ENCODE measurements at places on chromosomes 6 and 20. TPM values are rescaled to one million over a fixed set of nuclear protein-coding genes. Genes with fewer than 3 reads are reported as not detected.

Gene SYTL3
- total RNA-seq: 9.7 TPM

Gene RANBP9
- 31.1 TPM for total RNA-seq

Gene FLRT3
- 0.65 TPM for total RNA-seq

Gene VGLL2
- total RNA-seq: 22.8 TPM

Gene SNAI1
- 3.6 TPM for total RNA-seq

Gene THBS2
- 14.4 TPM for total RNA-seq

Gene OPRM1
- total RNA-seq: not detected

Gene CCHCR1
- 16.7 TPM for total RNA-seq

Gene PRPF6
- 43.1 TPM for total RNA-seq

Gene ABRACL
- total RNA-seq: 8.0 TPM

Gene EDN3
- not detected for total RNA-seq

Gene SNAP91
- total RNA-seq: not detected

Gene DZANK1
- total RNA-seq: 1.0 TPM

Gene CLDN20
- not detected for total RNA-seq

Gene KCNK5
- total RNA-seq: 1.2 TPM

Gene OR2J3
- not detected for total RNA-seq

Gene SCUBE3
- 0.86 TPM for total RNA-seq

Gene SIRPB1
- 7.2 TPM for total RNA-seq

Gene WFDC5
- total RNA-seq: not detected

Gene CFAP61
- not detected for total RNA-seq

Gene XKR7
- not detected for total RNA-seq

Gene ESR1
- total RNA-seq: 2.1 TPM

Gene NKX2-2
- total RNA-seq: not detected

Gene SLC22A3
- total RNA-seq: 0.76 TPM

Gene CCN5
- 99.6 TPM for total RNA-seq

Gene PHACTR1
- 29.4 TPM for total RNA-seq

Gene CDK19
- total RNA-seq: 7.5 TPM

Gene RAB44
- 0.06 TPM for total RNA-seq
